ENCODE measurements at places on chromosomes 2 and 18.
A peak's percentile ranks its signal among the peaks of the same experiment; 100 is the strongest.

- DNase-seq = no peak
These were observed 37.4 kb downstream of the LYPD6B start for GRCh38 chr2:149075853-149076252.

GRCh38 chr2:160360089-160360757 is 133.4 kb downstream of the RBMS1 start:
- DNase-seq = no peak

DNA sequence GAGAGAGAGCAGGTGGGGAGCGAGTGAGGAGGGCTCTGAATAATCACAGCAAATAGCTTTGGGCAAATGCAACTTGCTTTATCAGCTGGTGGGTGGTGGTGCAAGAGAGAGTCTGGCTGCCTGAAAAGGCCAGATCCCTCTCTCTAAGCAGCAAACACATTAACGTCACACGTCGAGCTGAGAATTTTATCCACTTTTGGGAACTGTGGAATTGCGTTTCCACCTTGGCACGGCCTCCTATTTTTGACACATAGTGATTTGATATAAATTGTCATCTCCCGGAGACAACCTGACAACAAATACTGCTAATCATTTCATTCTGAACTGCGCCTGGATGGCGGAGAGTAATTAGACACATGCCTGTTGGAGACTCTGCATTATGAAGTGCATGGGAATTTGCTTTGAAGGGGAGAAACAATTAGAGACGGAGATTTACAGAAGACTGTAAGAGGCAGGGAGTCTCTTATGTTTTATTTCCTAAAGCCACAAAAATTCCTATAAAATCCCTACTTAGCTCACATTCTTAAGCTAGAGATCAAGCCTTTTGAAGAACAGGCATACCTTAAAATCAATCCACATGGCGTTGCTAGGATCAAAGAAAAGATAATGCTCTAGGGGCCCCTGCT is 634.1 kb downstream of the TDRD15 start:
- DNase-seq = no peak

- no peak for DNase-seq
These were observed 200.5 kb upstream of the HDAC4 start for GRCh38 chr2:239601201-239601851.

DNA sequence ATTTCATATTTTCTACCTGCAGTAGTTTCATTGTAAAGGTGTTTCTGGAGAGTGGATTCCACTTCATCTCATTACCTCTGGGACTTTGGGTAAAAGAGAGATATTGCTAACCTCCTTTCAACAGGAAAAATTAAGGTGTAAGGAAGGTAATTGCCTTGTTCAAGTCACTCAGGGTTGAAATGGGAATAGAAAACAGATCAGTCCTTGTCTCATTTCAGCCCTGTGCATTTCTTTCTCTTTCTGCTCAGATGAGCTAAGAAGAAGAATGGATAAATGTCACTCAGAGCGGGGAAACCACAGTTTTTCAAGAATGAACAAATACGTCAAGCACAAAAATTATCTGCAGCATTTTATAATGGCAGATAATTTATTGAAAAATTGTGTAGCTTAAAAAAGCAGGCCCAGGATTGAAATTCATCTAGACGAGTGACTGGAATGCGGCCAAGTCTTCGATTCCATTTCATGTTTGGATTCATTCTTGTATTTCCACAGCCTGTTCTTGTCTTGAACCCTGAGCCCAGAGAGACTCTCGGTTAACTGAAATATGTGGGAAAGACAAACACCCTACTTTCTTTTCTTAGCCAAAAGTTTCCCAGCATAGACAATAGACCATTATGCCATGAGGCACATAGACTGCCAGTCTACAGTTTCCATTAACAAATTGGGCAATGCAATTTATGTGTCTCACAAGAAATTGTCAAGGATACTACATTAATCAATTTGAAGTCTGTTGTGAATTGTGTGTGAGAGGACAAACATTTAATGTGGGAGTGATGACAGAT is 107.9 kb downstream of the POLE4 start:
- DNase-seq = no peak

GRCh38 chr2:201784563-201784962 is 3.8 kb upstream of the ALS2 start:
- no peak for DNase-seq

GRCh38 chr2:133945089-133945488 is 308.8 kb upstream of the MGAT5 start:
- no peak for DNase-seq

DNA sequence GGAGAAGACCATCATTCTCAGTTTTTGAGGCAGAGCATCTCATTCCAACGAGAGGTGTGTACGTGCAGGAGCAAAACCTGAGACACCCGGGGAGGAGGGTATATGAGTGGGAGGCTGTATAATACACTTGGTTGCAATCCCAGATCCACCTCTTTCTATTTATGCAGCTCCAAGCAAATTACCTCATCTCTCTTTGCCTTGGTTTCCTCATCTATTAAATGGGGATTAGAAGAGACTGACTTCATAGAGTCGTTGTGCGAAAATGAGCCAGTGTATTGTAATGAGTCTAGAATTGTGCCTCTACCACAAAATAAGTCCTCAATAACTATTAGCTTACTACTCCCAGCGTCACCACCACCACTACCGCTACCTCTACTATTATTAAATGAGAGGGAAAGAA is 40.1 kb downstream of the TGOLN2 start:
- no peak for DNase-seq

DNA sequence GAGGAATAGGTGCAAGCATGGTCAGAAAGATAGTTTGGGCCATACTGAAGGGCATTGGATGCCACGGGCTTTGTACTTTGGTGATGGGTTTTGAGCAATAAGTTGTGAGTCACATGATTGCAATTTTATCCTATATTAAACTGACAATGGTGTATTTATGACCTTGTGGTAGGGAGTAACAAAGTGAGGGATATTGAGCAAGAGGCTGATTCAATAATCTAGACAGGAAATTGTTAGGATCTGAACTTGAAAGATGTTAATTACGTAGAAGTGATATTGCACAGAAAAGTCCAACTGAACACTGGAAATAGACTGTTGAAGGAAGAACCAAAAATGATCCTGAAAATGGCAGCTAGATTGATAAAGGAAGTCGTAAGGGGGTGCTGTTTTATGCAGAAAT is 46.6 kb upstream of the TCF4 start:
- DNase-seq = no peak

DNA sequence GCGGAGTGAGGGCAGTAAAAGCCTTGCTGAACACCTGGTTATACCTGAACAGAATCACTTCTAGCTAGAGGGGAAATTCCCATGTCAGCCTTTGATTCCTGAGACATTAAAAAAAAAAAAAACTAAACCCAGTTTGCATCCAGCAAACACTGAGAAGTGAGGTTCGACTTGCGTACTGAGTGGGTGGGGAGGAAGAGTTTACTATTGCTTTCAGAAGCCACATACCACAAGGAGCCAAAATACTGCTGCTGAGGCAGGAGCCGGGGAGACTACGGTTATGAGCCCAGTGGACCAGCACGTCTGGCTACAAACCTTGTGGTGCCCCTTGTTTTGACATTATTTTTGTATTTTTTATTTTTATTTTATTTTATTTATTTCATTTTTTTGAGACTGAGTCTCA is 2.7 kb downstream of the COLEC11 start:
- no peak for DNase-seq

GRCh38 chr18:79528846-79529245 is 133.1 kb downstream of the NFATC1 start:
- DNase-seq = peak; percentile 44

DNA sequence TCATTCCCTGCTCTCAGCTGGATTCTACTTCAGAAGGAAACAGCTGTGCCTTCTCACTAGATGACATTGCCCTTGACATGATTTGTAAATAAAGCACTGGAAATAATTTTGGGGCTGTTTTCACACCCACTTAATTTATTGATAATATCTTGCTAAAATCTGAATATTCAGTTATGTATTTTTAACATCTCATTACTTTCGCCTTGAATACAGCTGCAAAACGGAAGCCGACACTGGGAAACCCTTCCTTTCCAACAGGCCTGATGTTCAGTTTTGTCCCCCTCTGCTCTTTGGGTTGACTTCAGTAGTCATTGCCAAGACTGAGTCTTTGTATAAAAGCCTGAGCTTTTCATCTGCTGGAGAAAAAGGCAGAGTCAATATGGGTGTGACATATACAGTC is 82.7 kb downstream of the DOCK10 start:
- DNase-seq = no peak

DNA sequence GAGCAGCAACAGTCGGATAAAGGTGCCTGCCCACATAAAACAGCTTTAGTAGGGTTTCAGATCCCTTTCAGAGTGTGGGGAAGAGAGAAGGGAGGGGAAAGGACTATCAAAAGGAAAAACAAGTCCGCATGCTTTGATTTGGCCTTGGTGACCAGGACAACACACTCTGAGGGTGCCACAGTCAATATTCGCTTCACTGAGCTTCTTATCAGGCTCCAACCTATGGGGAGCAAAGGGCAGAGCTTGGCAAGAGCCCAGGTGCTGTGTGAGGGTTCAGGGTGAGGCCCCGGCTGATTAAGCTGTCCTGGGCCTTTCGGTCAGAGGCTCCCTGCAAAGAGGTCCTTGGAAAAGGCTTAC is 237.4 kb upstream of the SMAD2 start:
- no peak for DNase-seq

GRCh38 chr2:169448316-169448715 is 31.0 kb upstream of the BBS5 start:
- no peak for DNase-seq

- no peak for DNase-seq
These were observed 424.1 kb downstream of the ERBB4 start for GRCh38 chr2:212114489-212114888.

DNA sequence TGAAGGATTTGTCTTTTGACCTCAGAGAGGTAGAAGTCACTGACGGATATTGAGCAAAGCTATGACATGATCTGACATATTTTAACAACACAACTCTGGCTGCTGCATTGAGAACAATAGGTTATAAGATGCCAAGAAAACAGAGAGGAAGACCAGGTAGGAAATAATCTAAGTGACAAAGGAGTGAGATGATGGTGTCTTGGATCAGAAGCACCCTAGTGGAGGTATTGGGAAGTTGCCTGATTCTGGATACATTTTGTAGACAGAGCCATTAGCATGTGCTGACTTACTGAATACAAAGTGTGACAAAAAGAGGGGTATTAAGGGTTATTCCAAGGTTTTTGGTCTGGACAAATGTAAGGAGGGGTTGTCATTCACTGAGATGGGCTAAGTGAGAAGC is 1438.1 kb downstream of the DPP10 start:
- DNase-seq = no peak

DNA sequence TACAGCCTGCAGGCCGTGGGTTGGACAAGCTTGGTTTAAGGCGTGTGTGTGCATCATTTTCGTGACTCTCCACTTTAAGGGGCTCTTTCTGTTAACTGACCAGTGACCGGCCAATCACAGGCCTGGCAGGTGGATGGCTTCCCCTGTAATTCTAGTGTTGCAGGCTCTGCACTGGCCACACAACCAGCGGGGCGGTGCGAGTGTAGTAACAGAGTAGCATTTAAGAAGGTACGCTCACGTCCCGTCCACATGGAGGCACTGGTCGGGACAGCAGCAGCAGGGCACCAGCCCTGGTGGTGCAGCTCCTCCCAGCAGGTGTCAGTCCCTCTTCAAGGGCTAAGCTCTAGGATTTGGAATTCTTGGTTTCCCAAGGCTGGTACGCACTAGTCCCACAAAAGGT is 8.0 kb upstream of the ANO7 start:
- no peak for DNase-seq

- no peak for DNase-seq
These were observed 20.4 kb downstream of the RBM43 start for GRCh38 chr2:151241224-151241623.

DNA sequence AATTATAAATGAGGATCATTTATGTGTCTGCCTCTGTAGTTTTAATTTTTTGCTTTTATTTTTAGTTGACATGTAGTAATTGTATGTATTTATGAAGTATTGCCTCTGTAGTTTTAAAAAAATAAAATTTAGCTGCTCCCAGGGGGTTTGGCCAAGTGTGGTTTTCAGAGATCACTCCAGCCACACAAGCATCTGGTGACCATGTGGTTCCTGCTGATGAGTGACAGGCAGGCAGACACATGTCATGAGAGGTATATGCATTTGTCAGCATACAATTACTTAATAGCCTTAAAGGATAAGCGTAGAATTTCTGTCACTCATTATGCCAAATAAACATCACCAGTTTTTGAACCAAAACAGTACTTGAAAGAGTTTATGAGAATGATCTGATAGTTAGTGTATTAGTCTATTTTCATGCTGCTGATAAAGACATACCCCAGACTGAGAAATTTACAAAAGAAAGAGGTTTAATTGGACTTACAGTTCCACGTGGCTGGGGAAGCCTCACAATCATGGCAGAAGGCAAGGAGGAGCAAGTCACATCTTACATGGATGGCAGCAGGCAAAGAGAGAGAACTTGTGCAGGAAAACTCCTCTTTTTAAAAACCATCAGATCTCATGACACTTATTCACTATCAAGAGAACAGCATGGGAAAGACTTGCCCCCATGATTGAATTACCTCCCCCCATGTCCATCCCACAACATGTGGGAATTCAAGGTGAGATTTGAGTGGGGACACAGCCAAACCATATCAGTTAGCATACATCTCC is 29.6 kb downstream of the MREG start:
- no peak for DNase-seq

GRCh38 chr2:149877913-149878312 is 290.3 kb upstream of the MMADHC start:
- no peak for DNase-seq

DNA sequence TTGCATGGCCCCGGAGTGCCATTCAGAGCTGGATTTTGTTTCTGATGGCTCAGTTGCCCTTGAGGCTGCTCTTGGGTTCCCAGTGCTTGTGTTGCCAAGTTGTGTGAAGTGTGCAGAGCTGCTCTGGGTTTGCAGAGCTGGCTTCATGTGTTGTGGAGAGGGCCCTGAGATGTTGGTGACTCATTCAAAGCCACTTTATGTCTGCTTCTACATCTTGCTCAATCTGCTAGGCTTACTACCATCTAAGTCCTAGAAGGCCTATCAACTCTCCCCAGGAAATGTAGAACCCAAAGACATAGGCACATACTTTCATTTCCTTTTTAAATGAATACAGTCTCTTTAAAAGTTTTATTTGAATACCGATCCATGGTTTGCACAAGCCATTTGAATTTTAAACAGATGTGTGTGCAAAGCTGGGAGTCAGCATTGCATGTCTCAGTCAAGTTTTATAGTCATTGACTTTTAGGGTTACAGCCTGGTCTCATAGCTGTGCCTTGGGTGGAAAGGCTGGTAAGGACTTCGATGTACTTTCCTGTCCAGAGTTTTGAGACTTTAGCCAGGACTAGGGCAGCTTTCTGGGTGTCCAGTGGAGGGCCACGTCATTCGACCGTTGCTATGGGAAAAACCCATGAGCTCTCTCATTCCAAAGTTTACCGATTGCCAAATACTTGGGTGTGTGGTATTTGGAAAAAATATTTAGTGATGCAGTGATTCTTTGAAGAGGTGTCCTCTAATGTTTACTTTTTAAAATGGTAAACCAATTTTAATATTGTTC is 105.0 kb downstream of the LTBP1 start:
- DNase-seq = no peak

GRCh38 chr2:177891533-177891932 is 181.0 kb downstream of the PDE11A start:
- no peak for DNase-seq

- no peak for DNase-seq
These were observed 143.0 kb upstream of the MYCN start for GRCh38 chr2:15797231-15797938.

GRCh38 chr2:78908973-78909372 is 116.5 kb upstream of the REG3G start:
- no peak for DNase-seq

- no peak for DNase-seq
These were observed 382.7 kb upstream of the SALL3 start for GRCh38 chr18:78596794-78597345.

- DNase-seq = no peak
These were observed 108.8 kb downstream of the ZFP36L2 start for GRCh38 chr2:43117521-43118143.

Data from stimulated activated CD8-positive, alpha-beta memory T cell treated with anti-CD3 and anti-CD28 coated beads, Interleukin-15, amount 100 ng/mL, for 24 hours (primary cell).